ENCODE measurements at places on chromosomes 1 and 21.

DNA sequence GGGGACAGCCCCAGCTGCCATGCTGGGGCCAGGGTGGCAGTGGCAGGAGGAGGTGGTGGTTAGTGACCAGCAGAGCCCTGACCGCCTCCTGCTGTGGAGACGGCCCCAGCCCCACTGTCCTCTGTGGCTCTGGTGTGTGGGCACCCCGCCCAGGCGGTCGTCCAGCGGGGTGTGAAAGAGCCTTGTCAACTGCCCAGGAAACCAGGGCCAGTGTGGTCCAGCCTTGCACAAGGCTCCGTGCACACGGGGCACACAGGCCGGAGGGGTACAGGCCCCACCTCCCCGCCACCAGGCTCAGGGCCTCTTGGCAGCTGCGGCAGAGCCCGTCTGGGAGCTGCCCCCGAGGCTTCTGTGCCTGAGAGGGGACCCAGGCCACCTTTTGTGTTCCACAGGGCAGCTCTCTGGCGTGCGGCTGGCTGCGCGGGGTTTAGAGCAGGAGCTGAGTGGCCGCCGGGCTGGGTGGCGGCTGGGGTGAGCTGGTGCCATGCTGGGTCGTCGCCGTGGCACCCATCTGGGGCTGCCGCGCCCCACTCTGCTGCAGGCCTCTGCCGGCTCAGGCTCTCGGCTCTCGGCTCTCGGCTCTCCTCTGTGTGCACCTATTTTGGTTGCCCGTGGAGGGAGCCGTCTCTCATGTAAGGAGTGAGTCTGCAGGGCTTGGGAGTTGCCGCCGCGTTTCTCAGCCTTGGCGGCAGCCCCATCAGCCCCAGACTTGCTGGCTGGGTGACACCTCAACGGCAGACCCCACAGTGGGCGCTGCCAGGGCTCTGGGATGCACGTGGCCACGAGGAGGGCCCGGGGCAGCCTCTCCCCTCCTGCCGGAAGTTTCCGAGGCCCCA is 36.1 kb downstream of the SLX9 start:
- no peak for DNase-seq

- DNase-seq = no peak
Observed at GRCh38 chr1:151813271-151813977, 8.2 kb upstream of the LINGO4 start.

- DNase-seq = no peak
Observed at GRCh38 chr21:15283789-15284188, 219.0 kb upstream of the NRIP1 start.

DNA sequence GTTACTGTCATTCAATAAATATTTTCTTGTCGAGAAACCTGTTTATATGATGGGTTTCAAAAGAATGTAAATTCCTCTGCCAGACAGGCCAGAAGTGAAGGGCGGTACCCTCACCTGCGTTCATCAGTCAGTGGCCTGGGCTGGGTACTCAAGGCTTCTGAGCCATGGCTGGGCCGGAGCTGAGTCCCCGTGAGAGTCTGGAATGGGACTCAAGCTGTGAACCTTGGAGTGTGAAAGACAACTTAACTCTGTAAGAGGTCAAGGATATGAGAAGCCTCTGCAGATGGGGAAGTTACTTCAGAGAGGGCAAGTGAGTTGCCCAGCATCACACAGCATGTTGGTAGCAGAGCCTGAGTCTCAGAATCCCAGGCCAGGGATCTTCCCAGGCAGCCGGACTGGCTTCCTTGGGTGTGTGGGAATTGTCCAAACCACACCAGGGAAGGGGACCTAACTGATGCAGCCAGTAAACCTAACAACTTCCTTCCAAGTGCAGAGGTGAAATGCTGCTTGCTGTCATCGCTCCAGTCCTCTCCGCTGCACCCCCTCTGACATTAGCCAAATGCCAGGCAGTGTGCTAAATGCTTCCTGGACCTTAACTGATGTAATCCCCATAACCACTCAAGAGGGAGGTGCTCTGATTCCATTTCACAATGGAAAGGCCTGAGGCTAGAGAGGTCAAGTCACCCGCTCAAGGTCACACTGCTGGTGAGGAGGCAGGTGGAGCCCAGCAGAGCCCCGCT is 4.8 kb downstream of the DISP3 start:
- DNase-seq = no peak

DNA sequence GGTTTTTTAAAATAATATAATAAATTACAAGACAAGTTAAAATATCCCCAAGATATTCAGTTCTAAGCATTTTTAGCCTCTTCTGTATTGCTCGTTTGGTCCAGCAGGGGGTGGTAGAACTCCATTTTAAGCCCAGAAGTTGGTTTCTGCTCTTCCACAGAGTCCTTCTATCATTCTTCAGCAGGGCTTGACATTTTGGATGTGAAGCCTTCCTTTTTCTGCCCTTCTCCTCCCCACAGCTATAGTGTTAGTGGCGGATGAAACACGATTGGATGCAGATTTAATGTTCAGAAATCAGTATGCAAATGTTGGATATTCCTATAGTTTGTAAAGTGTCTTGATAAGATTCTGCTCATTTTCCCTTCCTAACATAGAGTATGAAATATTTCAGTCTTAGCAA is 1.4 kb downstream of the NCAM2 start:
- DNase-seq = no peak

- DNase-seq = no peak
Observed at GRCh38 chr1:87389546-87389945, 60.9 kb downstream of the LMO4 start.

GRCh38 chr1:43321331-43321891 is 16.2 kb upstream of the MPL start:
- no peak for DNase-seq

GRCh38 chr1:45516465-45516864 is 5.2 kb downstream of the PRDX1 start:
- DNase-seq = no peak

All from RCC 7860 (cell line).